Epithelial cell of prostate (primary cell): ENCODE measurements at places on chromosomes 6 and 20.
A peak's percentile ranks its signal among the peaks of the same experiment; 100 is the strongest.

DNA sequence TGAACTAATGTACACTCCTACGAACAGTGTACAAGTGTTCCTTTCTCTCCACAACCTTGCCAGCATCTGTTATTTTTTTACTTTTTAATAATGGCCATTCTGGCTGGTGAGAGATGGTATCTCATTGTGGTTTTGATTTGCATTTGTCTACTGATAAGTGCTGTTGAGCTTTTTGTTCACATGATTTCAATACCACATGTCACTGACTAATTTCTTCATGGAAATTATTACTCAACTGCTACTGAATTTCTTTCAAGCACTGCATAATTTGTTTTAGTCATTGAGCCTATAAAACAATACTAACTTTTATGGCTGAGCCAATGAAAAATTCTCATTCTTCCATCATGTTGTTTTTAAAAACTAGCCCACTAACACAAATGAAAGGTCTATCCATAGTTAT is 115.4 kb downstream of the FRK start:
- peak; percentile 22 for DNase-seq

GRCh38 chr20:53050338-53050737 is 78.2 kb downstream of the TSHZ2 start:
- no peak for DNase-seq

GRCh38 chr20:61757678-61758563 is 307.8 kb downstream of the TAF4 start:
- DNase-seq, result no peak

DNA sequence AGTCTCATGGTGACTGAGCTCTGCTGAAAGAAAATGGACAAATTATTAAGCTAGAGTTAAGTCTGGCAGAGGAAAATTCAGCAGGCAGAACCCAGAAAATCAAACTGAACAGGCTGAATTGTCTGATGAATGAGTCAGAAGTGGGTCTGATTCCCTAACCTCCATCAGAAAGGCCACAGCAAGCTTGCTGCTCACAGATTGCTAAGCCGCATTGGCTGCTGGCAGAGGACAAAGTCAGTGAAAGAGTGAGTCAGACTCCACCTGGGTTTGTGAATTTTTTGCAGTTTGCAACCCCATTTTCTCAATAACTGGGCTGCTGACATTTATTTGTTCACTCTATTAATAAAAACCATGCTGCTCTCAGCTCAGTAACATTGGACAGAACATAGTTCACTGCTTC is 191.3 kb downstream of the EPM2A start:
- peak; percentile 81 for DNase-seq

DNA sequence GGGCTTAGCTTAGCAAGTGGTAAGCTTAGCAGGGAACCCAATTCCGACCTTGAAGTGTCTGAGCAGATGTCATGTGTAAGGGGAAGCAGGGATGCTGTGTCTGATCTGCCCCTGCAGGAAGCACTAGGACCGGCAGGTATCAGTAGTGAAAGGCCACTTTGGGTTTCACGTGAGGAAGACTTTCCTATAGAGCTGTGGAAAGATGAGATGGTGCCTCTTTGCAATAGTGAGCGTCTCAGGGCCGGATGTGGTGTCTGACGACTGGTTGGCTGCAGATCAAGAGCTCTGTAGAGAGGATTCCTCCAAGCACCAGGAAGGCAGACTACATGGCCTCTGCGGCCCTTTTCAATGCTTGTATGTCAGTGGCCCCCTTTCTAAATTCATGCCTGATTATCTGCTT is 98.3 kb downstream of the TIAM2 start:
- DNase-seq, result no peak

DNA sequence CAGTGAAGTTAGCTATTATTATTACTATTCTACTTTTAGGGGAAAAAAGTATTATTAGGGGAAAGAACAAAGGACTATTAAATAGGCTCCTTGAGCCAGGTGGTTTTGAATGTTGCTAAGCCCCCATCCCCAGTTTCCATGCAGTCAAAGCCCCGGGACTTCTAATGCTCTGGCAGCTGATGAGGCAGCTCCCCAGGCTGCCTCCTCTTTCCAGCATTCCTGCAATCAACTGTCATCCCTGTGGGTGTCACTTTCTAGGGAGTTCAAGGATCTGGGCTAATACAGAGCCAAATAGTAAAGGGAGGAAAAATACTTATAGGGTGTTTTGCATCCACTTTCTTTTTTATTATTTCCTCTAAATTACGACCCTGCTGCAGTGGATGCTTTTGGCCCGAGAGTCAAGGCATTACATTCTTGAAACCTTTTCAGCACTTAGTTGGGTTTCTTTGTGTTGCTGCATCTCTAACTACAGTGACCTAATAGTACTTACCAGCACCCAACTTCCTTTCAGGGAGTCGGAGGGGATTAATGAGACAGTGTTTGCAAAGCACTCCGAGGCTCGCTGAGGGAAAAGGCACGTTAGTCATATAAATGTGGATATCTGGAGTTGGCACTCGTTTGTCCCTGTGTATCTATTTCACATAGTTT is 303.9 kb upstream of the MAP3K7 start:
- no peak for DNase-seq

GRCh38 chr6:108169464-108170331 is 3.9 kb downstream of the NR2E1 start:
- no peak for DNase-seq

- no peak for DNase-seq
Observed at GRCh38 chr20:50202677-50203076, 12.0 kb downstream of the CEBPB start.

DNA sequence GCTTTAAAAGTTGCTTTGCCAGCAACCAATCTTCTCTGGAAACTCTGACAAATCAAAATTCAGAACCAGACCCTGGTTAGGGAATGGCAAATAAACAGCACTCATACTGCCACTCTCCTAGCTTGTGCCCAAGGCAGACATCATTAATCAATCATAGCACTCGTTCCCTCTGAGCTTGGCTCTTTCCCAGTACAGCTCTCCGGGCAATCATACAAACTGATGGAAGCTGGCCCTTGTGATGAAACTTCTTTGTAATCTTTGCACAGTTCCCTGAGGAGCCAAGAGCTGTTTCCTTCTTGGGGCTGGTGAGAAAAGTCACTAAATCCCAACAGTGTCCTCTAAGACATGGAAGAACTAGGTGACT is 34.7 kb downstream of the KIAA1755 start:
- no peak for DNase-seq

DNA sequence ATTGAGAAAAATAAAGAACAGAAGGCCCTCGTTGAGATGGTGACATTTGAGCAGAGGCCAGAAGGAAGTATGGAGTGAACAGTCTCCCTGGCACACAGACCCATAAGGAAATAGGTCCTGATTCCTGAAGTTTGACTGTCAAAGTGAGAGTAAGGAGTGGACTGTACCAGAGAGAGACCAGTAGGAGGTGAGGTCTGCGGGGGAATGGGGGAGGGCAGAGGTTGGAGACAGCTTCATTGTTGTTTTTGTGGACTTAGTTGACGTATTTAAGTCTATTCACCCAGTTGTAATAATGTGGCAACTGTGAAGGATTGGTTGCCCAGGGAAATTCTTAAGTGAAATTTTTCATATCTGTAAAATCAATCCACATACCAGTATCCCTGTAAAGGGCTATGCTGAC is 110.7 kb downstream of the TFAP2B start:
- no peak for DNase-seq

DNA sequence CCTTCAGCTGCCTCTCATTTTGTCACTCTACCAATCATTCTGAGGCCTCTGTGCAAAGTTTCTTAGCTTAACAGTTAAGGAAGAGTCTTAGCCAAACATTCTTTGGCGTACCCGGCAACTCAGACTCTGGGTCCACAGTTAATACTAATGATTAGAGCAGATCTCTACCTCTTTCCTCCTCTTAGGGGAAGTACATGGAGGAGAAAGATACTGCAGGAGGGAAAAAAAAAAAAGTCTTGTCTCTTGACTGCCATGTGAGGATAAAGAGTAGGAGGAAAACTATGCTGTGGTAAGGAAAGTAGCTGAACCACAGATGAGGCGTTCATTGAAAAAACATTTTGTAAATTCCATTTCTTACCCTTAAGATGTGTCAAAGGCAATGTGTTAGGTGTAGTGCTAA is 44.0 kb upstream of the MARCKS start:
- peak; percentile 6 for DNase-seq

DNA sequence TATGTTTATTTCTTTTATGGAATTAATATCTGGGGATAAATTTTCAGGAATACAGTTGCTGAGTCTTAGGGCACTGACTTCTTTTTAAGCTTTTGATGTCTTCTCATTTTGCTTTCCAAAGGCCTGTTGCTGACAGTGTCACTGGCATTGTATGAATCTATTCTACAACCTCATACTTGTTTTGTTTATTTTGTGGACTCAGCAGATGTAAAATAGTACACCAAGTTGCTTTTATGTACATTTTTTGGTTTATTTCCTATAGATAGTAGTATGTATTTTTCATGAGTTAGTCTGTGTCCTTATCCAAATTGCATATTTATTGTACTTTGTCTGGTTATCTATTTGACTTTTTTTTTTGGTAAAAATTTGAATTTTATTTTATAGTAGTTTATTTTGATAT is 35.0 kb downstream of the FAM162B start:
- DNase-seq, result no peak

DNA sequence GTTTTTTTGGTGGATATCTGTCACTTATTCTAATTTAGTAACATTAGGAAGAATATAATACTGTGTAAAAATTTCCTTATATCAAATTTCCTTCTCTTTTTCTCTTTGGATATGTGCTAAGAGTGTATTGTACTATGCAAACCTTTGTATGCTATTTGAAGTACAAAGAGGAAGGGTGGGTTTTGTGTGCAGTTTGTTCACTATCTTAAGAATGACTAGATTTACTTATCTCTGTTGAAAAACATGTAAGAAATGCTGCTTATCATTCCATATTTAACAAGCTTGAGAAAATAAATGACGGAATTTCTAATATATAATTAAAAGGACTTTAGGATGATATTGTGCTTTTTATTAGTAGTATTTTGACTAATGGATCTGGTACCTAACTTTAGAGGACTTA is 13.1 kb downstream of the CD2AP start:
- DNase-seq, result no peak

GRCh38 chr6:165732696-165733488 is 69.9 kb upstream of the PDE10A start:
- no peak for DNase-seq

GRCh38 chr20:59782986-59783640 is 150.3 kb downstream of the SYCP2 start:
- DNase-seq, result no peak

DNA sequence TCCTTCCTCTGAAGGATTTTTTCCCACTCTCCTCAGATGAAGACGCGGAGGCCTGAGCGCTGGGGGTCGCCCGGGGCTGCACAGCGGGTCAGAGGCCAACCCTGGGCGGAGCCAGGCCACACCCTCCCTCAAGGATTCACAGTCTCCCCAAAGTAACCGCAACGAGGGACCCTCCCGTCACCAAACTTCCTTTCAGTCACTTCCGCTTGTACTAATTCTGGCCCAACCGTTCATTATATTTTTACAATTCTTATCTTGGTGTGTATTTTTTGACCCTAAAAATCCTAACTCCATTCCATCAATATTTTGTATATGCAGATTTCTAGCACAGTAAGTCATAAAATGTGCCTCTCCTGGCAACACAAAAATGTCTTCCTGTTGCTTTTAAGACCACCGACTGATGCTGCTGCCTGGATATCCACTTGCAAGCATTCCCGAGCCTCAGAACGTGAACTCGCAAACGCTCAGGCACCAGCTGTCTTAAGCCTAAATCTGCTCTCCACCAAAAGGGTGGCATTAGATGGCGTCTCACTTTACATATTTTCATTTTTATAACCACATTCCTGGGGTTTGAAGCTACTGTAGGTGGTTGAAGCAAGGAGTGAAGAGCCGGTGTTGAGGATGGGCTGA is 128.0 kb downstream of the DLL1 start:
- DNase-seq, result no peak

DNA sequence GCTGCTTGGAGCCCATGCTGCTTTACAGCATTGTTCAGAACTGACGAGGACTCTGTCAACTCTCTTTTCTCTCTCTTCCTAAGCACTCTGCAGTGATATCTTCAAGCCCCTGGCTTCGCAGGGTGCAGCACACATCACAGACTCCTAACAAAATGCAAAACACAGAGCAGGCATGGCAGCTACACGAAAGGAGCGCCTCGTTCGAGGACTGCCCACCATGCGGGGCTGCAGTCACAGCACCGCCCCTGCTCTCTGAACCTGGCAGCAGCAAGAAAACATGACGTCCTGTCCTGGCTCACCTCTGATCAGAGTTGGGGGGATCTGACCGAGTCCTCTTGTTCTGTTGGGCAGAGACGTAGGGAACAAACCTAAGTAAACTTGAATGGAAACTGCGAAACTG is 281.7 kb downstream of the CDH26 start:
- DNase-seq, result no peak

GRCh38 chr6:170092826-170093225 is 198.1 kb downstream of the DLL1 start:
- no peak for DNase-seq

GRCh38 chr20:986733-987355 is 15.3 kb downstream of the RSPO4 start:
- no peak for DNase-seq

- no peak for DNase-seq
Observed at GRCh38 chr20:8656335-8656734, 412.6 kb upstream of the PLCB4 start.

GRCh38 chr6:76247527-76247926 is 175.1 kb upstream of the IMPG1 start:
- DNase-seq, result no peak

DNA sequence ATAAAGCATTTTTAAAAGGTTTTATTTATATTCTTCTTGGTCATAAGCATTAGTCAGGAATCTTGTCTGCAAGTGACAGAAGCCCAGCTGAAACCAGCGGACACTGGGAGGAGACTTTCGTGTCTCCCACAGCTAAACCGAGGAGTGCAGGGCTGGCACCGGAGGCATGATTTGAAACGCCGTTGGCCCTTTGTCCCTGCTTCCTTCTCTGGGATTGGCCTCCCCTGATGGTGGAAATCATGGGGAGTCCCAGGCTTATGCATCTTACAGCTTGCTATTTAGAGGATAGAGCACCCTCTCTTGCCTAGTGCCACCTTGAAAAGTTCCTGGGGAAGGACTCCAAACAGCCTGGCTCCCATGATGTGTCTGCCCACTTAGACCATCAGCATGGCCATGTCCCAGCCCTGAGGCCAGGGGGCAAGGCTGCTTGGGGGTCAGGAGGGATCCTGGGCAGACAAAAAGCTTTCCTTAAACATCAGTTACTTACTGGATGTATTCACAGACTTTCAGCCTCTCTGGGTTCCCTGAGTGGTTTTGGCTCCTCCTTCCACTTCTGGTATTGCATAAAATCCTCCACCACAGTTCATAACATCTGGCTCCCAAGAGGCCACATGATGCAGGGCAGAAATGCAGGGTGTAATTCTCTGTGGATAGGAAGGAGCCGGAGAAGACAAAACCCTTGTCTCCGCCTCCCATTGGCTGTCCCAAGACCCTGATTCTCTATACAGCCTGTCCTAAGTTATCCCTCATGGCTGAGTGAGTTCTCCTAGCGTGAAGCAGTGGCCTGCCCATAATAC is 49.3 kb upstream of the INSM1 start:
- DNase-seq, result no peak

- DNase-seq, result peak; percentile 39
Observed at GRCh38 chr6:157535340-157536222, 154.6 kb downstream of the ZDHHC14 start.

- DNase-seq, result no peak
Observed at GRCh38 chr6:34073540-34073939, 72.3 kb downstream of the GRM4 start.
